ENCODE measurements at places on chromosomes 5 and 9.

- no peak for ATAC-seq
Observed at GRCh38 chr9:70285981-70286598, 27.3 kb downstream of the SMC5 start.

DNA sequence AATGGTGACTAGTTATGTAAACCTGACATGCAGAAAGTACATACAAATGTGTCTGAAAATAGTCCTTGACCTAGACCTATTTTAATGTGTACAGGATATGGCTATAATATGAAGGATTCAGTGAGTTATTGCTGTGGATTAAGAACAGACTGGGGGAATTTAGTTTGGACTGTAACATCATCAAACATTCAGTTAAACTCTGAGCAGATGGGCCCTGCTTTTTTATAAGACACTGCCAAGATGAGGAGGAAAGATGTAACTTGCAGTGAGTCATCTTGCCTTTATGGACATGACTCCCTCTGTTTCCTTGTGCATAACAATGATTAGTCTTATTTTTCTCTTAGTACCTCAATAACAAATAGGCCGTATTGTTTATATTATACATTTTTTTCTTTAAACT lies 12.2 kb downstream of the PPP3R2 start:
- peak; percentile 32 for ATAC-seq

GRCh38 chr5:179371681-179372680 lies 26.7 kb upstream of the ADAMTS2 start:
- ATAC-seq = no peak

- peak; percentile 25 for ATAC-seq
Observed at GRCh38 chr5:139131921-139132432, 66.2 kb downstream of the SIL1 start.

GRCh38 chr5:166712447-166713185 lies 1578.8 kb upstream of the WWC1 start:
- ATAC-seq = no peak

DNA sequence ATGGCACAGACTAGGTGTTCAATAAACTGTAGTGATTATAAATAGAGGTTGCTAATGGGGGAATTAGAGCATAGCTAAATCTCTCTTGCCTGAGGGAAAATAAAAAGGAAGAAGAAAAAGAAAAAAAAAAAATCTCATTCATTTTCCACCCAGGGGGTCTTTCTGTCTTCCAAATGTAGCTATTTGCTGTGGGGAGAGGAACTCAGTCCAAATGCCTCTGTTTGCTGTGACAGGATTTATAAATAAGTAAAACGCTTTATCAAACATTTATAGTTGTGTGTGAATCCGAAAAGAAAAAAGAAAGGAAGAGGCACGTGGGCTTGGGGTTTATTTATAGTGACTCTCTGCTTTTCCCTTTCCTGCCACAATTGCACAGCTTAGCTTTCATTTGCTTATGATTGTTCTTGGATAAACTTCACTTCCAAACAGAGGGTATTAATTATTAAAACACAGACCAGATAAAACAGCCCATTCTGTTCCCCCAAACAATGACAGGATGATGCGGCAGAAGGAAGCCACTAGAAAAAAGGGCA lies 245.7 kb downstream of the ASTN2 start:
- no peak for ATAC-seq

GRCh38 chr5:31771500-31771899 lies 132.6 kb downstream of the PDZD2 start:
- no peak for ATAC-seq

DNA sequence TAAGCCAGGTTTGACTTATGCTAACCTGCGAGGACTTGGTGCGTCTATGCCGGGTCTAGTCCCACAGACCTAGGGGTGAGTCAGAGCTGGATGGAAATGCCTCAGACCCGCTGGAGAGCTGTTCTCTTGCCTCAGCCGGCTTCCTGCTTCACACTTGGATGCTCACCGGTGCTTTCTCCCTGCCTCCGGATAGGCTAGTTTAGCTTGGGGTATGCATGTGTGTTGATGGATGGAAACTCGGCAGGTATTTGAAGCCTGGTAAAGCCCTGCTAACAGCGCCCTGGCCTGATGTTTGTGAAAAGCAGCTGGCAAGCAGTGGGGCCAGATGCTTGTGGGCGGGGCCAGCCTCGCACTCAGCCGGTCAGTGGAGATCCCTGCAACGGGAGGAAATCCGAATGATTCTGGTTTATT lies 29.3 kb downstream of the PRRC2B start:
- peak; percentile 81 for ATAC-seq

GRCh38 chr5:62979472-62979871 lies 400.9 kb downstream of the LRRC70 start:
- ATAC-seq = no peak

DNA sequence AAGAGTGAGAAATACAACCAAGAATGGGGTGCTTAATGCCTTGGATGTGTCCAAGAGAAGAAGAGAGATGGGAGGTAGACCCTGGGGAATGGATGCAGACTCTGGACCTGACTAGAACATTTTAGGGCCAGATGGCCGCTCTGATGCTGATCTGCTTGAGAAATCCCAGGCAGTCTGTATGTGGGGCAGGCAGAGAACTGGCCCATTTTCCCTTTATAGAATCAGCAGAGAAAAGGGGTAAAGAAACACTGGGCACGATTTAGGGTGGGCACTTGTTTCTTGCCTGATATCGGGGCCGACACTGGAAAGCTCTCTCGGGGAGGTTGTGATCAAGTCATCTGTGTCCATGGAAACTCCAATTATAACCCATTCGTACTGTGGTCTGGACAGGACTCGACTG lies 118.5 kb upstream of the FSTL4 start:
- no peak for ATAC-seq

DNA sequence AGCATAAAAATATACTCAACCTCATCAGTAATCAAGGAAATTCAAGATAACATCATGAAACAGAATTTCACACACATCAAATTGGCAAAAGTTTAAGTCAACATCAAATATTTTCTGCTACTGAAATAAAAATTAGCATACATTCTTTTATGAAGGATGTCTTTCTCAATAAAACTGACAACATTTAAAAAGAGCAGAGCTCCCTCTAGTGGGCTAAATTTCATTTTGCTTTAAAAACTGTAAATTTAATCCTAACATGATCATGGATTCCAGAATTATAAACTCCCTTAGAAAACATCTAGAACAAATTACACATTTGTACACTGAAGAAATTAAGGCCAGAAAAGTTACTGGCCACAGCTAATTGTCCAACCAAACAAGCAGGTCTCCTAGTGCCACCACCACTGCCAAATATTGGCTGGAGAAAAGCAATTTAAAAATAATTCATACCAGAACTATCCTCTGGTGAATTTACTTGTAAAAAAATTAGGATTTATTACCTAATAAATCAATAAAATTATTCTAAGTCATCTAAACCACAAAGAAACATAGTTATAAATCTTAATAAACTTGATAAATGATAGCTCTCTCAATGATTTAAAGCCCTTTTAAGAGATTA lies 31.2 kb downstream of the DEPDC1B start:
- no peak for ATAC-seq

GRCh38 chr5:17832949-17833745 lies 198.9 kb downstream of the TAF11L14 start:
- peak; percentile 61 for ATAC-seq

DNA sequence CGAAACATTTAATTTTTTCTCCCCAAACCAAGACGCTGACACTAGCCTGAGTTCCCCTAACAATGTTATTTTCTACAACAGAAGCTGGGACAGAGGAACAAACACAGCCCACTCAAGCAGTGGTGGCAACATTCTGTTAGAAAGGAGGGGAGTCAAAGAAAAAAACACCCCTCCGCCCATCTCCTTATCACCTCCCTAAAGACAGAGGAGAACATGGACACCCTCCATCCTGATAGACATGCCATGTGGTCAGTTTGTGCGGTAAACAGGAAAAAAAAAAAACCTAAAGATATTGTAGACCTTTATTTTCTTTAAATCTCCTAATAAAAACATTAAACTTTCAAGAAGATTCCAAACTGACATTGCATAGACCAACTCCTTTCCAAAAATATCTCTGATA lies 2.9 kb upstream of the DPM2 start:
- no peak for ATAC-seq

DNA sequence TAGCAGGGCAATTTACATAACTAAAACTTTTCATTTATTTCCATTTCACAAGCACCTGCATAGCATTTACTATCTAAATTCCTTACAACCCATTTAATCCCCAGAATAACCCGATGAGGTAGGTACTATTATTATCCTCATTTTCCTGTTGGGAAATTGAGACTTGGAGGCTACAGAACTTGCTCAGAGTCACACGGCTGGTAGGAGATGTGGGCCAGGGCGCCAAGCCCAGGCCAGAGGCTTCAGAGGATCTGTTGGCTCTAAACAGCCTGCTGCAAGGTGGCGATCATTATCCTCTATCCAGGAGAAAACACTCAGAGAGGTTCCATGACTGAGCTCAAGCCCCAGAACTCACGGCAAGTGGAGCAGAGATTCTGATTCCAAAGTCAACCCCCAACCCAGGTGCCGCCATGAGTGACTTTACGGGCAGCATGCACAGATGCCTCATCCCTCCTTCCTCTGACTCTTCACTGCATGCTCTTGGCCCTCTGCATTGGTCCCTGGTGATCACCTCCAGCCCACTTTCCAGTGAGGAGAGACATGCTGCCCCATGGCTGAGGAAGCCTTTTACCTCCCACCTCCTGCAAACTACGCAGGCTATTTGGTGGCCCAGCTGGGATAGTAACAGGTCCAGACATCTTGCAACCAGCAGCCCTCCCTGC lies 168.4 kb upstream of the FSTL4 start:
- ATAC-seq = no peak

- no peak for ATAC-seq
Observed at GRCh38 chr5:101520417-101520816, 617.3 kb upstream of the ST8SIA4 start.

DNA sequence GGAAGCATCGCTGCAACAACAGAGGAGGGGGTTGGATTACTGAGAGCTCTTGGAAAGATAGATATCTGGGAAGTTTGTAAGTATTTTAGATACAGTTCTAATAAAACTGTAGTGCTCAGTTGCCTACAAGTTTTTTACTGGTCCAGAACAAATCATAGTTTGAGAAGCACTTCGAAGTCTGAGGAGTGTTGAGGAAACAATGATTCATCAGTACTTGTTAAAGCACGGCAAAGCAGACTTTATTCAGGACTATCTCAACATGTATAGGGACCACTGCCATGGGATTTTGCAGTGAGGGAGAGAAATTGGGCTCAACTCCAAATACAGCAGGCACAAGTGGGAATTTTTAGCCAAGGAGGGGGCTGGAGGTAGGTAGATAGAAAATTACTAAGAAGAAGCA lies 25.3 kb upstream of the RECK start:
- no peak for ATAC-seq

- no peak for ATAC-seq
Observed at GRCh38 chr9:121773954-121774714, 122.7 kb downstream of the DAB2IP start.

- no peak for ATAC-seq
Observed at GRCh38 chr9:94929369-94929756, 202.9 kb downstream of the AOPEP start.

- no peak for ATAC-seq
Observed at GRCh38 chr9:92665836-92666235, 4.1 kb downstream of the IPPK start.

DNA sequence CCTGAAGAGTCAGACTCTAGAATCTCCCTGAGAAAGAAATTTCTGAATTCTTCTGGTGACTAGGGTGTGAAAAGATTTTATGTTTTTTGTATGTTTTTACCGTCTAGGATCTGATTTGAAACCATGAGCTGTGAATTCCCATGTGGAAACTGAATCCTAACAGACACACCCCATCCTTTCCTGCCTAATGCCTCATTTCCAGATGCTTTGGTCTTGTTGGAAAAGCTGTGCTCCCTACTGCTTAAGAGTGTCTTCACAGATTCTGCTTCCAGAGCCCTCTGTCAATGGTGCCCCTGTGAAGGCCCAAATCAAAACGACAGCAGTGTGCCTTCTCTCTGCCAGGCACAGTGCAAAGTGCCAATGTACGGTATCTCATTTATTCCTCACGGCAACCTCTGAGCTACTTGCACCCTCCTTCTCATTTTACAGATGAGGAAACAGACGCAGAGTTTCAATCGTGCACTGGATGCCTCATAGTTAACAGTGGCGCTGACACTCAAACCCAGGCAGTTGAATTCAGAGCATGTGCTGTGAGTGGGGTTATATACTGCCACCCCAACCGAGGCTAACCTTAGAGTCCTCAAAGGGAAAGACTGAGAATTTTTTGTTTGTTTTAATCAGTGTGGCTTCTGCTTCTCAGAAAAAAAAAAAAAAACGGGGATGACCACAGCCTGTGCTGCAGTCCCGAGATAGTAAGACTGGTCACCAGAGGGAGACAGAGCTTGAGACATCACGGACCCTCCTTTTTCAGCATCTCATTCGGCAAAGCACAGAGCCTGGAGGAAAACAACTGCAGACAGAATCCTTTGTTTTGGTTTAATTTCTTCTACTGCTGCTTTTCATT lies 188.4 kb downstream of the SNCAIP start:
- ATAC-seq = peak; percentile 86

- ATAC-seq = no peak
Observed at GRCh38 chr9:16180546-16180945, 627.7 kb downstream of the CCDC171 start.

DNA sequence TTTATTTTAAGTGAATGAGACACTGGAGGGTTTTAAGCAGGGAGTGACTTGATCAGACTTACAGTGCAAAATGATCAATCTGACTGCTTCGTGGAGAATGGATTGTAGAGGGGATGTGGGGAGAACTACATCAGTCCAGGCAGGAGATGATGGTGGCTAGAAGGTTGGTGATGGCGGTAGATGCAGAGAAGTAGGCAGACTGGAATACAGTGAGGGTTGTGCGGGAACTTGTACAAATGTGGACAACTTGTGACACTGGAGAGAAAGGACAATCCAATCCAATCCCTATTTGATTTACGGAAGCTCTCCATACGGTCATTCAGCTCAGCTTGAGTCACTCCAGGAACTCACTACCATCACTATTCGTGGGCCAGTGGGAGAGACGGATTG lies 593 bp downstream of the TIGD6 start:
- ATAC-seq = no peak

DNA sequence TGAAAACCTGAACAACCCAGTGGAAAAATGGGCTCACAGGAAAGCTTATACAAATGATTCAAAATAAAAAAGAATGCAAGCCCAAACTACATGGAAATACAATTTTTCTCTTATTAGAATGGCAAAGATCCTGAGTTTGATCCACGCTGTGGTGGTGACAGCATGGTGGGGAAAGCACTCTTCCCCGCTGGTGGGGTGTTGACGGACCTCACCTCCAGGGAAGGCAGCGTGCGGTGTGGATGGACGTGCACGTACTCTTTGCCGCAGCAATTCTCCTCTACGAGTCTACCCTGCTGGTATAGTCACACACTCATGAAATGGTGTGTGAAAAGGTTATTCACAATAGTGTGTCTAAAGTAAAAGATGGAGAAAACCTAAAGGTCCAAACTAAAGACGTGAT lies 5.9 kb upstream of the ZFP62 start:
- no peak for ATAC-seq

DNA sequence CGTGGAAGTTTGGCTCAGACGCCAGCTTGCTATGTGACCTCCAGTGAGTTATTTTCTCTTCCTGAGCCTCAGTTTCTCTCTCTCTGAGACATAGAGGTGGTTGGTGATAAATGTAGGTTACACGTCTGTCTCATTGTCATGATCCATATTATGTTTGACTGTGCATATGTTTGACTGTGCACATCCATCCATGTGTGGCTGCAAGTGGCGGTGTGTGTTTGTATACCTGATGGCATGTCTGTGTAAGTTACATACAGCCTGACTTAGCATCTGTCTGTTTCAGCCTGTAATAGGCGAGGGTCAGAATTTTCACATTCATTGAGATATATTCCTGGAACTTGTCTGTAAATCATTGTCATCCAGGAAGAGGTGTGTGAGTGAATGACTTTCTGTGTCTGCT lies 3.3 kb downstream of the SPARC start:
- no peak for ATAC-seq

- no peak for ATAC-seq
Observed at GRCh38 chr5:93954421-93955069, 213.1 kb upstream of the POU5F2 start.
